ENCODE measurements at places on chromosomes 6 and 20.

DNA sequence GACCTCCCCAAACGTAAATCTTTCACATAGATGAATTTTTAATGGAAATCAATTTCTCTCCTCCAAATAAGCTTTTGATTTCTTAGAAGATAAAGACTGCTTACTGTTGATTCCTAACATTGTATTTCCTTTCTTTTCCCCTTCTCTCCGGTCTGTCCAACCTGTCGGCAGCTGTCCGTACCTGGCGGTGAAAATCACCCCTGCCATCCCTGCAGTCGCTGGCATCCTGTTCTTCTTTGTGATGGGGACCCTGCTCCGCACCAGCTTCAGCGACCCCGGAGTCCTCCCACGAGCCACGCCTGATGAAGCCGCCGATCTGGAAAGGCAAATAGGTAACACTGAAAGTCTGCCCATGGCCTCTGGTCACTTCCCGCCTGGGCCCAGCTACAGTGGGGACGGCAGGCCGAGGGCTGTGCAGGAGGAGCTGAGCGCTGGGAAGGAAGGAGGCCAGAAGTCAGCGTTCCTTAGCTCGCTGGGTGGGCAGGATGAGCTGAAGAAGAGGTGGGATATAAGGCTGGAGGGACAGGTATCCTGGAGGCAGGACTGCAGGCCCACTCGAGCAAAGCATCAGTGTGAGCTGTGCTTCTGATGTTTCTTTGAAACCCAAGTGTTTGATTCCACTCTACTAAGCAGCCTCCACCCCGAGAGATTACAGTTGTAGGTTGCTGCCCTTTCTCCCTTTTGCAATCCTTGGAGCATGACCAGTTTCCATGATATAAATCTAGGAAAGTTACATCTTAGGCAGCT is 161.6 kb downstream of the ZDHHC14 start:
- no peak for DNase-seq

GRCh38 chr6:131210469-131210868 is 75.2 kb downstream of the AKAP7 start:
- no peak for DNase-seq

GRCh38 chr6:53431704-53432103 is 83.0 kb upstream of the ELOVL5 start:
- DNase-seq: no peak

- no peak for DNase-seq
These were observed 45.4 kb downstream of the SIRPA start for GRCh38 chr20:1940581-1940980.

- DNase-seq: no peak
These were observed 77.2 kb upstream of the ECI2 start for GRCh38 chr6:4212588-4212987.

DNA sequence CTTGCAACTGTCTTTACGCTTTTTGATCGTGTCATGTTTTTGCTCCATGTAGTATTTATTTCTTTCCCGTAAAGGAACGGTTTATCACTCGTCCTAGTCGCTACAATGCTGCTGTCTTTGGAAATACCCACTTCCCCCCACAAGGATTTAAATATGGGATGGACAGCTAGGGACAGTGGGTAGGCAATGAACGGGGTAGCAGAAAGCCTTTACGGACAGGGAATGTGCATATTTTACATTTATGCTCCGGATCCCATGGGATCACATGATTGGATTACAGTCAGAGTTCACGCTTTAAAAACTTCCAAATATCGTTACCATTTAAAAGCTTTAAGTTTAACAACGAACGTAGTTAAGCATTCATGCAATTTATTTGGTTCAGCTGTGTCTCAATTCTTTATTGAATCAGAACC is 1.2 kb downstream of the HIVEP1 start:
- DNase-seq: no peak

All from right forelimb (tissue), 1 donor.